Dorsolateral prefrontal cortex (tissue), 122 donors: ENCODE measurements at places on chromosomes 1 and 21. TPM values are rescaled to one million over a fixed set of nuclear protein-coding genes. Genes with fewer than 3 reads are reported as not detected.
A peak's percentile ranks its signal among the peaks of the same experiment; 100 is the strongest.

DNA sequence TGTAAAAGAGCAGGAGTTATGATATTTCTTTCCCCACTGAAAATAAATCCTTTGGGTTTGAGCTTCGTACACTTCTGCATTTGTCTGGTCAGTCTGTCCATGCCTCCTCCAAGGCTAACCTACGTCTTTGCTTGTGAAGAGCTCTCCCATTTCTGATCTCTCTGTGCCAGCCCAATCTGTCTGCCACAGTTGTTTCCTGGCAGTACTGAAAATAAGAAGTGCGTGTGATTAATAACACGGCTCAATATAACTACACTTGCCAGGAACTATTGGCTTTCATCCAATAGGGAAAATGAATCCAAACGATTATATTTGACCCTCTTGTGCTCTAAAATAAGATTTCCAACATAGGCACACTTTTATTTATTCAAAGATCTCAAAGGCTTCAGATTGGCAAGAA is 19.2 kb upstream of the COL24A1 start:
- DNase-seq, result no peak

- DNase-seq, result no peak
These were observed 29.5 kb downstream of the TGFB2 start for GRCh38 chr1:218374401-218375353.

- DNase-seq, result peak; percentile 55
These were observed 106.7 kb downstream of the SLC45A1 start for GRCh38 chr1:8424539-8425116.

- DNase-seq, result no peak
These were observed 678 bp downstream of the TTC39A start for GRCh38 chr1:51329443-51330325.

DNA sequence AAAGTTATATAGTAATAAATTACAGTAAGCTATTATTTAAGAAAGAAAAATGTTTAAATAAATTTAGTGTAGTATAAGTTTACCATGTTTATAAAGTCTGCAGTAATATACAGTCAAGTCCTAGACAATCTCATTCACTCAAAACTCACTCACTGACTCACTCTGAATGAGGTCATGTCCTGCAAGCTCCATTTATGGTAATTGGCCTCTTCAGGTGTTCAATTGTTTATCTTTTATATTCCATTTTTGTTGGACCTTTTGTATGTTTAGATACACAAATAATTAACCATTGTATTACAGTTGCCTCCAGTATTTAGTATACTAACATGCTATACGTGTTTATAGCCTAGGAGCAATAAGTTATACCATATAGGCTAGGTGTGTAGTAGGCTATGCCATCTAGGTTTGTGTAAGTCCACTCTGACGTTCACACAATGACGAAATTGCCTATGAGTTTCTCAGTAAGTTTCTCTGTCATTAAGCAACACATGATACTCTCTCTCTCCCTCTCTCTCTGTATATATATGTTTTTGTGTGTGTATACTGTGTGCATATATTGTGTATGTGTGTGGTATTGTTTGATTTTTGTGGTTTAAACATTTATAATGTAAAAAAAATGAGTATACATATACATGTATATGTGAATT is 161.2 kb downstream of the NCAM2 start:
- no peak for DNase-seq

DNA sequence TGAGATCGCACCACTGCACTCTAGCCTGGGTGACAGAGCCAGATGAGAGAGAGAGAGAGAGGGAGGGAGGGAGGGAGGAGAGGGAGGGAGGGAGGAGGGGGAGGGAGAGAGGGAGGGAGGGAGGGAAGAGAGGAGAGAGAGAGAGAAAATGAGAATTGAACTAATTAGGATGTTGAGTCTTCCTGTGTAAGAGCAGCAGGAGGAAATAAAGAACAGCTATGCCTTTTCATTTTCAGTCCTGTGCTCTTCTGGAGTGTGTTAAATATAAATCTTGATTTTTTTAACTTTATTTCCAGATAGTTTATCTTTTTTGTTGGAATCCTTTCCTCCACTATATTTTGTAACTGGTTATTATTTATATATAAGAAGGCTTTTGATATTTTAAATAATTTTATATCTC is 27.1 kb downstream of the DNTTIP2 start:
- DNase-seq, result no peak

GRCh38 chr1:109578947-109579443 is 30.6 kb downstream of the GNAI3 start:
- DNase-seq, result no peak

- DNase-seq, result no peak
These were observed 92.6 kb upstream of the BEND5 start for GRCh38 chr1:48869116-48869893.

GRCh38 chr1:95994643-95995042 is 726.9 kb upstream of the PTBP2 start:
- DNase-seq, result no peak

DNA sequence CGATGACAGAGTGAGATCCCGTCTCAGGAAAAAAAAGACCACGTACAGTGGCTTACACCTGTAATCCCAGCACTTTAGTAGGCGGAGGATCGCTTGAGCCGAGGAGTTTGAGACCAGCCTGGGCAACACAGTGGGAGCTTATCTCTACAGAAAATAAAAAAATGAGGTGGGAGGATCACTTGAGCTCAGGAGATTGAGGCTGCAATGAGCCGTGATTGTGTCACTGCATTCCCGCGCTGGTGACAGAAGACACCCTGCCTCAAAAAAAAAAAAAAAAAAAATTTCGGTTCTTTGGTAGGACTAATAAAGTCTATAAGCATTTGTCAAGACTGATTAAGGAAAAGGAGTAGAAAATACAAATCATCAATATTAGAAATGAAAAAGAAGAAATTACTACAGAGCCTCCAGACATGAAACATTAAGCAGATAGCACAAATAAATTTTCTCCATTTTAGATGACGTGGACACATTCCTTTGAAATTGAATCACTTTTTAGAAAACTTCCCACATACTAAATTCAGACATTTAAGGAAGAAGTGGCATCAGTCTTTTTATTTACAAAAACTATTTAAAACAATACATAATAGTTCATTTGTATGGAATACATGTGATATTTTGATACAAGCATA is 30.4 kb downstream of the MORC3 start:
- no peak for DNase-seq

DNA sequence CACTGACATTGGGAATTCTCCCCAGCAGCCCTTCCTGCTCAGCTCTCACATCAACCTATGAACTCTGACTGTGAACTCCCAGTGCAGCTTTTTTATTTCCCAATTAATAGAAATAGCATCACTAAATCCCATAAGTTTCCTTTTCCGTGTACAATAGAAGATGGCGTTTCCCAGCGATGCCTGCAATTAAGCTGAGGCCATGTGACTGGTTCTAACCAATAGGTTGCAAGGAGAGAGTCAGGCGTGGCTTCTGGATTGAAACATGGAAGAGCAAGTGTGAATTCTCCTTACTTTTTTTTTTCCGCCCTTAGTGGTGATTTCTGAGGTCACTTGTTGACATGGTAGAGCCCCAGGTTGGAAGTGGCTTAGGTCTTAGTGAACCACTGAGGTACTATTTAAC is 59.0 kb upstream of the IGSF5 start:
- DNase-seq, result no peak

Gene UTS2
- not detected for total RNA-seq

Gene LYPLAL1
- 55.6 TPM for total RNA-seq

Gene SLAMF1
- not detected for total RNA-seq

Gene MYCBP
- total RNA-seq, result 1.2 TPM

Gene KIF17
- 24.8 TPM for total RNA-seq

Gene F11R
- total RNA-seq, result 7.4 TPM
